ENCODE measurements at places on chromosomes 1 and 21. TPM values are rescaled to one million over a fixed set of nuclear protein-coding genes. Genes with fewer than 3 reads are reported as not detected.

GRCh38 chr21:18549214-18549905, 145.8 kb upstream of the TMPRSS15 start:
- no peak for DNase-seq

C1orf87 gene
- 0.65 TPM for total RNA-seq

KCNT2 gene
- total RNA-seq: 13.4 TPM

WLS gene
- 207 TPM for total RNA-seq

- DNase-seq: no peak
Observed at GRCh38 chr21:42319376-42319775, 4.2 kb upstream of the TFF3 start.

LAMTOR5 gene
- 112 TPM for total RNA-seq

- no peak for DNase-seq
Observed at GRCh38 chr1:75338616-75339483, 204.7 kb downstream of the LHX8 start.

DNA sequence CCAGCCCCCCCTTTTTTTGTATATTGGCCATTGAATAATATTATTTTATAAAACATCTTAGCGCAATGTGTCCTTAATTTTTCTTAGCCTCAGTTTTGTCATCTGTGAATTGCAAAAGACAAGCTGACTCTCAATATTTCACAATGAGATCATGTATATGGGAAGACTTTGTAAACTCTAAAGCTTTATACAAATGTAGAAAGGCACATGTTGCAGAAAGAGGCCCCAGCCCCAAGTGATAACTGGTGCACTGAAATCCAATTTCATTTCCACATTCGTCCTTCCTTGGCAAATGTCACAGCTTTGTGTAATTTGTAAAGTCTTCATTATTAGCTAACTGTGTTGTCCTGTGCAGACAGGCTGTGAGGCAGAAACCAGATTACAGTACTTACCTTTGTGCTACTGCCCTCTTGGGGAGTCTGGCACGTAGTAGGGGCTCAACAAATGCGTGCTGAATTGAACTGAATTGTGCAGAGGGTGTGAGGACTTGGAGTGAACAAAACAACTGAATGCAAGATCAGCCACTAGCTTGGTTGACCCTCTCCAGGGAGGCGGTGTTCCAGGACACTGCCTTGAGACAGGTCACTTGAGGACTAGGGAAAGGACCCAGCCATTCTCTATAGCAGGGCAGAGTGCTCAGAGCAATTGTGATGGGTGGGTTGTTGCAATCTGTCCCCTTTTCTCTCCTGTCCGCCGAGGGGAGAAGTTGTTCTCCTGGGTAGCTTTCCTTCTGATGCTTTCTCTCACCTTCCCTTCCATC, 74.6 kb downstream of the LMO4 start:
- DNase-seq: no peak

- no peak for DNase-seq
Observed at GRCh38 chr1:17168091-17168876, 36.6 kb upstream of the PADI1 start.

GRCh38 chr1:70168283-70168682, 37.1 kb downstream of the LRRC40 start:
- DNase-seq: no peak

TCEA3 gene
- 15.7 TPM for total RNA-seq

GRCh38 chr1:1899266-1899966, 8.5 kb upstream of the GNB1 start:
- DNase-seq: no peak

GRCh38 chr1:234907208-234907939, 221.3 kb downstream of the TOMM20 start:
- DNase-seq: peak; percentile 3

GRCh38 chr1:230152999-230153398, 86.0 kb downstream of the GALNT2 start:
- DNase-seq: no peak

- no peak for DNase-seq
Observed at GRCh38 chr1:89721351-89721750, 88.4 kb downstream of the LRRC8C start.

GRCh38 chr1:7485086-7485780, 285.9 kb upstream of the VAMP3 start:
- DNase-seq: no peak

DNA sequence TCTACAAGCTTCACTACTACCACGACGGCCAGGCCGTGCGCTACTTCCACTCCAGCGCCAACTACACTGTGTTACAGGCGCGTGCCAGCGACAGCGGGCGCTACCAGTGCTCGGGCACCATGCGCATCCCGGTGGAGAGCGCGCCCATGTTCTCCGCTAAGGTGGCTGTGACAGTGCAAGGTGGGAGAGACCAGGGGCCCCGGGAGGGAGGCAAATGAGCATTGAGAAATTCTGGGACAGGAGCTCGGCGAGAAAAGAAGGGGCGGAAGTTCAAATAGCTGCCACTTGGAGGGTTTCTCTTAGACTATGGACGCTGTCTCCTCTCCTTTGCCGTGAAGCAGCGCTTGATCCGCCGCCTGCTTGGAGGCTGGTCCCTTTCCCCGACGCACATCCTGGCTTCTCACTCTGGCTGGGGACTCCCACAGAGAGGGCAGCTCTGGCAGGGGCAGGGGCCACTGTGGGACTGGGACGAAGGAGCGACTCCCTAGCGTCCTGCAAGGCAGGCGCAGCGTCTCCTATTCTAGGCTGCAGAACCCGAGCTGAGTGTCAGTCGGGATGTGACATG, 4.6 kb downstream of the FCRLB start:
- DNase-seq: no peak

OR2G6 gene
- not detected for total RNA-seq

DNA sequence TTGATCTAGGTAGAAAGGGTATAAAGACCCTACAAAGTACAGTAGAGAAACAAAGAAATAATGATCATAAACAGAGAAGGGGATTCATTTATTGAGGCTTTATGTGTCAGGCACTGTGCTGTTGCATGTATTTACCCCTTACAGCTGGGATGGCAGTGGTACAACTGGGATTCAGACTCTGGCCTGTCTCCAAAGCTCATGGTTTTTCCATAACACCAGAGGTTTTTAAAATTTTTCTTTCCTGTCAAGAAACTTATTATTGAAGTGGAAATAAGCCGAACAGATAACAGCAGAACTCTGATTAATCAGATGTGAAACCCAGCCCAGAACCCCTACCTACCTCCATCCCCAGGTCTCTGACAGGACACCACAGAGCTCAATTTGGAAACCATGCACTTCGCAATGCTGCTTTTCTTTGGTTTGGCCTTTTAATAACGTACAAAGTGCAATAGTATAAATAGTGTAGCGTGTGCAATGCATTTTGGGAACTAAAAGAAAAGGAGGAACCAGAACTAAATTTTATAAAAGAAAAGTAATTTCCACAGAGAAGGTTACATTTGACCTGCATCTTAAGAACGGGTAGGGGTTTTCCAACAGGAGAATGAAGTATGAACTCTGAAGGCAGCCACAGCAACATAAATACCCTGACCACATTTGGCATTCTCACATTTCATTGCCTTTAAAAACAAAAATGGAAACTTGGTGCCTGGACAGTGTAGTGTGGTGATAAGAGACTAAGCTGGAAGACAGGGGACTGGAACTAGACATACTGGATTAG, 92.0 kb upstream of the S1PR1 start:
- no peak for DNase-seq

GRCh38 chr1:51535006-51535592, 16.0 kb upstream of the EPS15 start:
- no peak for DNase-seq

- DNase-seq: no peak
Observed at GRCh38 chr1:35660581-35661473, 19.5 kb upstream of the PSMB2 start.

CTTNBP2NL gene
- 52.2 TPM for total RNA-seq

LHX4 gene
- 0.53 TPM for total RNA-seq

DNA sequence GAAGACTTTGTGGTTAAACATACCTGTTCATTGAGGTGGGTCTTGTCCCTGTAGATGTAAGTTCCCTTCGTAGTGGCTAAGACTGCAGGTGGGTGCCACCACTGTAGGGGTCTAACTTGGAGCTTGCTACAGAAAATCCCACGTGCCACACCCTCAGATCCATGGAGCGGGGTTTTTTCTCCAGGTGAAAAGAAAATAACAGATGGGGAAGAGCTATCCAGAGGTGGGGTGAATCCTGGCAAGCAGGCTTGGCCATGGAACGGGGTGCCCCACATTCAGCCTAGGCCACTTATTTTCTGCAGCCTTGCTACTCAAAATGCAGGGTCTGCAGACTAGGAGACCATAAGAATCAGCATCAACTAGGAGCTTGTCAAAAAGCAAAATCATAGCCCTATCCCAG, 24.0 kb downstream of the EXOC8 start:
- no peak for DNase-seq

DNA sequence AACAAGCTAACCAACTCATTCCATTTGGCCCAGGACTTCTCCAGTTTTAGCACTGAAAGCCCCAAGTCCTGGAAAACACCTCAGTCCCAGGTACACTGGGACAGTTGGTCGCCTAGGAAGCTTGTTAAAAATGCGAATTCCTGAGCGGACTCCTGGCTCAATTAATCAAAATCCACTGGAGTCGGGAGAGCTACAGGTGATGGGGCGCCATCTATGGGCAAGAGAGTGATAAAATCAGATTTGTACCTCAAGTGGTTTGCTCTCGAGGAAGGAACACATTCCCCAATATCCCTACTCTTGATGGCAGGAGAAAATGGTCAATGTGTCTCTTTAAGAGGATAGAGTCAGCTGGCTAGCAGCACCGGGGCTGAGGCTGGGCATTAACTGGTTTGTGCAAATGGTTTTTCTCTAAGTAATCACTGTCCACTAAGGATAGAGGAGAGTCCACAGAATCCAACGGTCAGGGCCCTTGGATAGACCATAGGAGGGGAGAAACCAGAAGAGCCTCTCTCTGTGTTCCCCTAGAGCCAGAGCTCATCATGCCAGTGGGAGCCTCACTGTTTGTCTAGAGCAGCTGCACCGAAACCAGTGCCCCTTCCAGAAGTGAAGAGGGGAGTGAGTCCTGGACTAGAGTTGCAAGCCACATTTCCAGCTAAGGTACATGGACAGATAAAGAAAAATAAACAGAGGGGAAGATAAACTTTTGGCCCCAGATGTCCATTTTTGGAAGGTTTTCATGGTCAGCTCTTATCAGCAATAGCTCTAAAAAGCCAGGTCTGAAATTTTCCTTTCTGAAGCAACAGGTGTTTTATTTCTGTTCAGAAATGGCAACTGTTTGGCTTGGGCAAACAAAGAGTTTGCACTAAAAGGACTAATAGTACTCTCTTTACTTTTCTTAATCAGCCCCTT, 148.5 kb downstream of the TENT5C start:
- no peak for DNase-seq

CD53 gene
- not detected for total RNA-seq

GRCh38 chr1:25771221-25772114, 28.5 kb upstream of the SELENON start:
- DNase-seq: no peak

DNA sequence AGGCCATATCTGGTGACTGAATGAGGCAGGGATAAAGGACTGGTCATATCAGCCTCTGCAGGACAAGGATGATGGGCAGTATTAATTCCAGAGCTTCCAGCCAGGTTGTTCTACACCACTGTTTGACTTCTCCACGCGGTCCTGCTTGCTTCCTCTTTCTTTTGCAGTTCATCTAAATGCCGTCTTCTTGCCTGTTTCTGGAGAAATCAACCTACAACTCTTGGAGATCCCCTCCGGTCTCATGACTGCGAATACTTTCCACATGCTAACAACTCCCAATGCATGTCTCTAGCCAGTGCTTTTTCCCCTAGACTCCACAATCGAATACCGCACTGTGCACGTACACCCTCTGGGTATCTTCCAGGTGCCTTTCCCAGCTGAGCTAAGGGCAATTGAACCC, 14.1 kb upstream of the TIAM1 start:
- no peak for DNase-seq

GRCh38 chr1:173867141-173867752, 542 bp downstream of the GAS5 start:
- no peak for DNase-seq

DNA sequence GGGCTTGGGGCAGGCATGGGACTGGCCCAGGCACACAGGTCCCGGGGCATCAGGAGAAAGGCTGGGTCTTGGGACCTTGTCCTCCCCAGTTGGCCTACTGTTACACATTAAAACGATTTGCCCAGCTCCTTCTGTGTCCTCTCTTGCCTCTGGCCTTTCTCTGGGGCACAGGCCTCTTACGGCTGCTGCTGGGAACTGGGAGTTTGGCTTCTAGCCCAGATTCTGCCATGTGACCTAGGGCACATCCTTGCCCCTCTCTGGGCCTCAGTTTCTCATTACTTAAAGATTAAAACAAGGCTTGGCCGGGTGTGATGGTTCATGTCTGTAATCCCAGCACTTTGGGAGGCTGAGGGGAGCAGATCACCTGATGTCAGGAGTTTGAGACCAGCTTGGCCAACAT, 14.0 kb downstream of the KDF1 start:
- DNase-seq: peak; percentile 20

SYPL2 gene
- 0.75 TPM for total RNA-seq

- no peak for DNase-seq
Observed at GRCh38 chr1:2414297-2414958, 2.1 kb upstream of the PEX10 start.

GRCh38 chr1:100539836-100540536, 2.0 kb downstream of the GPR88 start:
- no peak for DNase-seq

GRCh38 chr1:248814351-248814750, 11.4 kb downstream of the SH3BP5L start:
- no peak for DNase-seq

KRTAP10-11 gene
- not detected for total RNA-seq

SPRR2B gene
- total RNA-seq: not detected
